Nephron progenitor cell (in vitro differentiated cells): ENCODE measurements at places on chromosomes 12 and 14.

- DNase-seq: no peak
These were observed 111.6 kb downstream of the BBS10 start for GRCh38 chr12:76236640-76237039.

DNA sequence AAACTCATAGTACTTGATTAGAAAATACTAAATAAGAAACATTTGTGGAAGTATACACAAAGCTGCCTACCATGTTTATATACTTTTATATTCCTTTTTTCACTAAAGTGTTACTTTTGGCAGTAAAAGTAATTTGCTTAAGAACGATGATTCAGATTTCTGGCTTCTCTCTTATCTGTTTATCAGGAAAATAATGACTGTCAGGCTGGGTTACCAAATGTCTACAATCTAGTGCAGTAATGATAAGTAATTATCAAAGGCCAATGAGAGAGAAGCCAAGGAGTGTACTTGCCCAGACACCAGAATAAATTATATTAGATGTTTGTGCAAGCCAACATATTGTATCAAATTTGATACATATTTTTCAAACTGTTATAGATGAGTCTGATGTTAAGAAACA, 113.4 kb downstream of the RALGAPA1 start:
- no peak for DNase-seq

DNA sequence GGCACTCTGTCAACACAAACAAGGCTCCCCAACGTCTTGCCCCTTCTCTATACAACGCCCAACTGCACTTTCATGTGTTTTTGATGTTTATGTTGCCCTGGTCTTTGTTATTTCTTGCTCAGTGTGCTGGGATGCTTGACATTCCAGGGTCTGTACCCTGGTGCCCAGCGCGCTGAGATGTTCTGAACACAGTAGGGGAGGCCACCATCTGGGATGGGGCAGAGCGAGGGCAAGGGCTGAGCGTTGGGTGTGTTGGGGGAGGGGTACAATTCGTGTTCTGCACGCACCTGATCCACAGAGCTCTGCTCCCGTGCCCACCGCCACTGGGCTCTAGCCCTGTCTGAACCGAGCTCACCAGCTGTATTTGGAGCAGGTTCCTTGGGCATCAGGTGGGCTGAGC, 52.9 kb downstream of the ISCA2 start:
- no peak for DNase-seq

GRCh38 chr14:97499790-97500481, 702.8 kb downstream of the VRK1 start:
- no peak for DNase-seq

GRCh38 chr14:50820786-50821509, 10.0 kb downstream of the NIN start:
- DNase-seq: no peak

DNA sequence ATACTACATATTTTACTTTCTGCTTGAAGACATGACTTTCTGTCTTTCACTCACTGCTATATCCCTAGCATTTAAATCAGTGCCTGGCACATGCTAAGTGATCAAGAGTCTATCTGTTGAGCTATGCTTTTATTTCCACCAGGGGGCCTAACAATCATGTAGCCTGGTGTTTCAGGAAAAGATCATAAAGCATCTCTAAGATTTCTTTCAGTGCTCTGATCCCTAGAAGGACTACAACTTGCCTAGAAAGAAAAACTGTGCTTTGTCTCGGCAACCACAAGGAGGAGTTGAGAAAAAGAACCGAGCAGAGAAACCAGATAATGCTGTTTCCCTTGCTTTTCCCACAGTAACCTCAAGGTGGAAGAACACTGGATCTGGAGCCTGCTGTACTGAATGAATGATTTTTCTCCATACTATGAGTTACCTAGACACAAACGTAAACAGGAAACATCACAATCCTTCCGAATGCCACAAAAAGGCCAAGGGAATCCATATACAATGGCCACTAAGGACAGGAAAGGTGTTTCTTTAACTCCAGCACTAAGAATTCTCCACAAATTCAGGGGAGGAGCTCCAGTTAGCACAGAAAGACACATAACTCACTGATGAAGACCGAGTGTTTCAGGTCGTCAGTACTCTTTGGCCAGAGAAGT, 1.2 kb downstream of the CRY1 start:
- DNase-seq: peak; percentile 26

GRCh38 chr14:34785223-34786006, 71.0 kb upstream of the CFL2 start:
- DNase-seq: no peak

DNA sequence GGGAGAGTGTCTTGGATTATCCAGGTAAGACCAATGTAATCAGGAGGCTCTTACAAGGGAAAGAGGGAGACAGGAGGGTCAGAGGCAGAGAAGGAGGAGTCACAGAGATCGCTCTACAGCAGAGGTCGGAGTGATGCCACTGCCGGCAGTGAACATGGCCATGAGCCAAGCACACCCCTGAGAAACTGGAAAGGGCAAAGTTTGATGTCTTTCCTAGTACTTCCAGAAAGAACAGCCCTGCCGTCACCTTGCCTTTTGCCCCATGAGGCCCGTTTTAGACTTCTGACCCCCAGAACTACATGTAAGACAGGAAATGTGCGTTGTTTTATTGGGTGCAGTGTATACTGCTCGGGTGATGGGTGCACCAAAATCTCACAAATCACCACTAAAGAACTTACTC, 133.7 kb downstream of the CALM1 start:
- no peak for DNase-seq

- DNase-seq: no peak
These were observed 315 bp downstream of the LTB4R2 start for GRCh38 chr14:24310265-24310645.

DNA sequence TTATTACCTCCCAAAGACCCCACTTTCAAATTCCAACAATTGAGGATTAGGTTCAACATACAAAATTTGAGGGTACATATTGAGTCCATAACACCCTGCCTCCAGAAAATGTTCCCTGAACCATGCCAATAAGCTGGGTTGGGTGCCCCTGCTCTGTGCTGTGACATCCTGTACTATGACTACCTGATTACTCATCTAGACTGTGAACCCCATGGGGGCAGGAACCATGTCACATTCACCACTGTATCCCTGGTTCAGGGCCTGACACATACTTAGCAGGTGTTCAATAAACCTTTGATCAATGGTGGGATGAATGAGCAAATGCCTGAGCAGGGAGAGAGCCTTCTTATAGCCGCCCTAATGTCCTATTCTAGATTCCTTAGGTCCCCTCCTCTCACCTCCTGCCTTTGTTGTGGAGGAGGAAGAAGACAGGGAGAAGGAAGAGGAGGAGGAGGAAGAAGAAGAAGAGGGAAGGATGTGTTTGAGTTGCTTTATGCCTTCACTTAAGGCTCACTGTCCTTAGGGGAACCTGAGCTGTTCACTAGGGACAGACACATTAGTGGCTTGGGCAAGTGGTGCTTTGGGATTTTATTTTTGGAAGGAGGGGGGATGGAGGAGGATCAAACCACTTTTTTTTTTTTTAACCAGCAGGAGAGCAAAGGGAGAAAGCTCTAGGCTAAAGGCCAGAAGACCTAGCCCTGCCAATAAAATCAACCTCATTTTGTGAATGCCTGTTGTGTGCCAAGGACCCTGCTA, 21.3 kb downstream of the GPR68 start:
- no peak for DNase-seq

DNA sequence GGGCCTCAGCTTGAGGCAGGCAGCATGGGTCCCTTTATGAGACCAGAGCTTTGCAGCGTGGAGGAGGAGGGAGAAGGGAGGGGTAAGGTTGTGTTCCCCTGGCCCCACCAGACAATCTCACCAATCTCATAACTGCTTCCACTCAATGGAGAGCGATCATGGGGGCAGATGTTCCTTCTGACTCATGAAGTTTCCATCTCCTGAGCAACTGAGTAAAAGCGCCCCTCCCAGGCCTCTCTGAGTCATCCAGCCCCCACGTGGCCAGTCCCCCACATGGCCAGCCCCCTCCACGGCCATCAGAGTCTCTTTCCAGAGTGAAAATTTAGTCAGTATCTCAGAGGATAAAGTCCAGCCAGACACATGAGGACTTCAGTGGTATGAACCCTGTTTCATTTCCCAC, 39.2 kb upstream of the PLXNC1 start:
- no peak for DNase-seq

DNA sequence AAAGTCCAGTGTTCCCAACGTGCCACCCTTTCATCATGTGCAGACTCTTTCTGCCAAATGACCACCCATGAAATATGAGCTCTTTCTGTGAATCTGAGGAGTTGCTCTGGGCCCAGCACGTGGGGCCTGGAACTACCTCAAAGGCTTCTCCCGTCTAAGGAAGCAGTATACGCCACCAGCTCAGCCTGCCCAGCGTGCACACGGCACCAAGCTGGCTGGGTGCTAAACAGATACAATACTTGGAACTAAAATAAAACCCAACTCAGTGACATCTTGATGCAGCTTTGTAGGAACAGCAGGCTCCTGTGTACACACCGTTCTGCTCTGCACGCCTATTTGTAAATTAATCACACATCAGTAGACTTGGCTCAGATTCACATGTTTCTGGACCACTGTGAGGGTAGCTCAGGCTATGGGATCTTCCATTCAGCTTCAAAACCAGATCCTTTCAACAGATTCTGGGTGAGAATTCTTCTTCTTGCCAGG, 74.8 kb downstream of the ARL6IP4 start:
- no peak for DNase-seq

GRCh38 chr14:38910092-38910491, 192.9 kb downstream of the SEC23A start:
- no peak for DNase-seq

- no peak for DNase-seq
These were observed 98.1 kb downstream of the GAS2L3 start for GRCh38 chr12:100671396-100672074.

- DNase-seq: no peak
These were observed 3.2 kb upstream of the SYNE3 start for GRCh38 chr14:95519699-95520098.

GRCh38 chr12:94705676-94706075, 55.3 kb upstream of the TMCC3 start:
- DNase-seq: no peak

DNA sequence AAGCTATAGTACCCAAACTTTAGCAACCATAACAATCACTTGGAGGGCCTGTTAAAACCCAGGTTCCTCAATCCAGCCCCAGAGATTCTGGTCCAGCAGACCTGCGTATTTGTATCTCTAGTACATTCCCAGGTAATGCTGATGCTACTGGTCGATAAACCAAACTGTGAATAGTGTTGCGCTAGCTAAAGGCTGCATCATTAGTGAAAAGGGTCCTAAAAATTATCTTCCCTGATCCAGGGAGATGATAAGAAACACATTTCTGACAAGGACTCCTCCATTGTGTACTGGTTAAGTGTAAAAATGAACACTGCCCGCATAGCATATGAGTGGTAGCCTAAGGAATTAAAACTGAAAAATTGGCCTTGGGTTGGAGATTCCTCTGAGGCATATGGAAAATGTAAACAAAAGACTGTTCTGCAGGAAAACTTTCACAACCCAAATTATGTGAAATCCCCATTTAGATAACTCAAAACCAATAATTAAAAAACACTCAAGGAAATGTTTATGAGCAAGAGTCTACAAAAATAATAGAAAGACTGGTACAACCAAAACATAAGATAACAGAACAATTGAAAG, 322.7 kb downstream of the CEP128 start:
- no peak for DNase-seq

DNA sequence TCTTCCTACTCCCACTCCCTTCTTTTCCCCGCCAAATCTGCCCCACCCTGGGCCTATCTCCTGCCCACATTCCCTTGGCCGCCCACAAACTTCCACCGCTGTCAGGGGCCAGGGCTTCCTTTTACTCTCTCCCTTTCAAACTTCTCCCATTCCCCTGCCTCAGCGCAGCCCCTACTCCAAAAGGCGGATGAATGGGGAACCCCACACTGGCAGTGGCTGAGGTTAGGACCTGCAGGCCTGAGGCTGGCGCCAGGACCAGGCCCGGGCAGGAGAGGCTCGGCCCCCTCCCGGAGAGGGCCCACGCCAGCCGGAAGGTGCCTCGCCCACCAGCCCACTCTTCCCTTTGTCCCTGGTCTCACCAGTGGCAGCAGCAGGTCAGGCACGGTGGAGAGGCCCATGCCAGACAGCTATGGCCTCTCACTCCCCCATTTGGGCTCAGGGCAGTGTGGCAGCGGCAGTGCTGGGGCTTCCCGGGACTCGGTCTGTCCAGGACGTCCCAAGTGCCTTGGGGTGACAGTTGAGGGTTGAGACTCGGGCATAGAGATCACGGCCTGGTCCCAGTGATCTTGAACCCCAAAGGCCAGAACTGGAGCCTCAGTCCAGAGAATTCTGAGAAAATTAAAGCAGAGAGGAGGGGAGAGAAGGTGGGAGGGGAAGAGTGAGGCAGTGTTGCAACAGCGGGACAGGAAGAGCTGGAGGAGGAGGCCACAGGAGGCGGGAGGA, at the start of gene TNFRSF1A:
TSS of gene TNFRSF1A (minus strand) at position 660 of the 723 bp plus-strand sequence. CDS start at position 398, 262 bp downstream.
- DNase-seq: no peak

- DNase-seq: no peak
These were observed 25.6 kb downstream of the ALDH2 start for GRCh38 chr12:111792155-111792855.
